ENCODE measurements at places on chromosomes 16 and 17.

DNA sequence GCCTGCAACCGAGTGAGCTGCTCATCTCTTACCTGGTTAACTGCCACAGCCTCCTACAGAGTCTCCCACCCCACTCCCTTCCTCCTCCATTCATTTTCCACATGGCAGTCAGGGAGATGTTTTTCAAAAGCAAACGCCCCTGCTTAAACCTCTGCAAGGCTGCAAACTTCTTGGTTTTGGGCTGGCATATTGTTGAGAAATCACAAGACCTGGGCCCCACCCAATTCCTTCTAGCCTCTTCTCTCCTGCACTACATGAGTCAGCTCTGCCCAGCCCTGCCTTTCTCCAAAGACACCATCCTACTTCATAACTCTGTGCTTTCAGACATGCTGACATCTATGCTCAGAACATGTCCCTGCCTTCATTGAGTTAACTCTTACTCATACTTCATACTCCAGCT, 136.1 kb downstream of the SPACA3 start:
- no peak for DNase-seq

- DNase-seq, result no peak
Observed at GRCh38 chr16:17939122-17939536, 397.4 kb downstream of the NPIPA8 start.

DNA sequence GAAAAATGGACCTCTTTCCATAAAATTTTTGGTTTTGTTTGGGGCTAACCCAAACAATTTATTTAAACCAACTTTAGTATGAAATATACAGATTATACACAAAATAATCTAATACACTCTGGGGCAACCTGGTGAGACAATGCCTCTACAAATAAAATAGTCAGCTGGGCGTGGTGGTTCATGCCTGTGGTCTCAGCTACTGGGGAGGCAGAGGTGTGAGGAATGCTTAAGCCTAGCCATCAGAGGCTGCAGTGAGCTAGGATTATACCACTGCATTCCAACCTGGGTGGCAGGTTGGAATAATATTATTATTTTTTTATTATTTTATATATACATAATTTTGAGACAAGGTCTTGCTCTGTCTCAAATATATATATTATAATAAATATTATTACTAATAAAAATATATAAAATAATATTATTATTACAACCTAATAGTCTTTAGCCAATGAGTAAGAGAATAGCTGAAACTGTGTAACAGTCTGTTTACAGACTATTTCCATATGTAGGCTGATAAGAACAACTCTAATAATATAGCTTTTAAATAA, 50.5 kb downstream of the GLG1 start:
- no peak for DNase-seq

DNA sequence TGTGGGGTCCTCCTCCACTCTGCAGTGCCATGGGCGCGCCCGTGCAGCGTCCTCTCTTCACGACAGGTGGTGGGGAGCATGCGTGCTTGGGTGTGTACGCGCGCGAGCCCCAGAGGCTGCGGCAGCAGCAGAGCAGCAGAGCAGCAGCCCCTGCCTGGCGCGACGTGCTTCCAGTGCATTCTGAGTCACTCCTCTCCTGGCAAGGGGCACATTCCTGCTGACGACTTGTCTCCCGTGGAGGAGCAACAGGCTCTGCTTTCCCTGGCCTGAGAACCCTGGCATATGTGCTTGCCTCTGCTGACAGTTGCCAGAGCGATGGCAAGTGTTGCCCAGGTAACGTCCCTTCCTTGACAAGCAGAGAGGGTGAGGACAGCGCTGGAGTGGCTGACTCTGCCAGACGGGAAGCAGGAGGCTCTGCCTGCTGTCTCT, 133.8 kb upstream of the PLCG2 start:
- no peak for DNase-seq

DNA sequence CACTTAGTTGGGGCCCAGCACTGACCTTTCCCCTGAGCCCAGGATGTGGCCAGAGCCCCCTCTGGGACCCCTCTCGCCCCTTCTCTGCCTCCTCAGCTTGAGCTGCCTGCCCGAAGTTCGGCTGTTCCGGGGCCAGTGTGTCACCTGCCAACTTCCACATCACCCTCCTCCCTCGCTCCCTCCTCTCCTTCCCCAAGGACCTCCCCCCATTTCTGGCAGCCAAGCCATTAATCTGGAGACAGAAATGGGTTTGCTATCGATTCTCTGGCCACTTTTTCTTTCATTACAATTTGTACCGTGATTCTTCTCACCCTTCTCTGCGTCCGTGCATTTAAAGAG, 8.8 kb upstream of the ADAM11 start:
- DNase-seq, result no peak

- DNase-seq, result no peak
Observed at GRCh38 chr17:63931981-63932561, at the start of gene CD79B. Gene CD79B, minus strand, starts transcription at chr17:63932331. Its CDS starts 70 bp downstream, at chr17:63932261.

DNA sequence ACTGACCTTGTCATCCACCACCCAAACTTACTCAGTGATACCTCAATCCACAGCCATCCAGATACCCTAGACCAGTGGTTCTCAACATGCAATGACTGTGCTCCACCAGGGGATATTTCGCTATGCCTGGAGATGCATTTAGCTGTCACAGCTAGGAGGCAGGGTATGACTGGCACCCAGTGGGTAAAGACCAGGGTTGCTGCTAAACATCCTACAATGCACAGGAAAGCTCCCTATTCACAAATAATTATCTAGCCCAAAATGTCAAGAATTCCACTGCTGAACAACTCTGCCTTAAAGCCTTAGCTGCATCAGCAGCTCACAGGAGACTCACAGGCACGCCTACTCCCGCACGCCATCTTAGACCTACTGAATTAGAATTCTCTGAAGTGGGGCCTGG, 212.6 kb downstream of the GRIN2A start:
- no peak for DNase-seq

- DNase-seq, result peak; percentile 97
Observed at GRCh38 chr17:64357191-64357981, 33.3 kb downstream of the PECAM1 start.

GRCh38 chr16:3949287-3949686, 68.8 kb upstream of the CREBBP start:
- DNase-seq, result no peak

DNA sequence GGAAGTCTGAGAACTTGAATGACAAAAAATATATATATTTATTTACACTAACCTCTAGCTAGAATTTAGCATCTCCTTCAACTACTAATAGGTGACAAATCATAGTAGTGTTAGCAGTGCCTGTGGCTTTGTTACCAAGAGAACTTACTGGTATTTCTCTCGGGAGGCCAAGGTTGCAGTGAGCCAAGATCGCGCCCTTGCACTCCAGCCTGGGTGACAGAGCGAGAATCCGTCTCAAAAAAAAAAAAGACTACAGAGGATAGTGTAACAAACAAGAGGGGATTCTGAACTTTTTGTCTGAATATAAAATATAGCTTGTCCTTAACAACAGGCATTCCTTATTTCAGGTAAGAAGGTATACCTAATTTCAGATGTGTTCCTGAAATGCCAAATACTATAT, 1.3 kb upstream of the SUZ12 start:
- no peak for DNase-seq

DNA sequence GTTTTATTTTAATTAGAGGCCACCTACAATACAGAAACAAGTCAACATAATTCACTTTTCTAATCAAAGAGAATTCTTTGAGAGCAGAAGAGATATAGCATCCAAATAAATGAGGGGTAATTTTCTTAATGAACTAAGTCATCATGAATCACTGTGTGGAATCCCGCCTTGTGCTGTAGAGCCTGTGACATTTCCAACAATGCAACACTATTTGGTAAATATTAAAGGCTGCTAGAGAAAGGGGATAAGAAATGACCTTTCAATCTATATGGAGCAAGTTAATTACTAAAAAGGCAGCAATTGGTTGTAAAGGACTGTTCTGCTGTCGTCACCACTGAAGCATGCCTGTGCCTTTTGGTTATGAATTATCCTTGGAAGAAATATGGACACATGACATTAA, 345.7 kb upstream of the MAF start:
- no peak for DNase-seq

GRCh38 chr17:82238472-82239201, 9.8 kb downstream of the SLC16A3 start:
- no peak for DNase-seq

DNA sequence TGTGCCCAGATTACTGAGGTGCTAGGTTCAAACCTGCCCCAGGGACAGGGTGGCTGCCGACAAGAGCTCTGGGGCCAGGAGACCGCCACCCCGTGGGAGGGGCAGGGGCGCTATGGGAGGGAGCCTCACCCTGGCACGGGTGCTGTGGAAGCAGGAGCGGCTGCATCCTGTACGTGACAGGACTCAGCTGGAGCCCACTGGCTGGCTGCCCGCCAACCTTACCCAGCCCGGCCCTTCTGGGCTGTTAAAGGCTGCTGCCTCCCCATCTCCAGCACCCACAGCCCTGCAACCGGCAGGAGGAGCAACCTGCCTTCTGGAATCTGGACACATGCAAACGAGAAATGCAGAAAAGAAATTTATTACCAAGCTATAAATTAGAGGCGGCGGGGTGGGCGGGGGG, 11.2 kb downstream of the PAM16 start:
- no peak for DNase-seq

DNA sequence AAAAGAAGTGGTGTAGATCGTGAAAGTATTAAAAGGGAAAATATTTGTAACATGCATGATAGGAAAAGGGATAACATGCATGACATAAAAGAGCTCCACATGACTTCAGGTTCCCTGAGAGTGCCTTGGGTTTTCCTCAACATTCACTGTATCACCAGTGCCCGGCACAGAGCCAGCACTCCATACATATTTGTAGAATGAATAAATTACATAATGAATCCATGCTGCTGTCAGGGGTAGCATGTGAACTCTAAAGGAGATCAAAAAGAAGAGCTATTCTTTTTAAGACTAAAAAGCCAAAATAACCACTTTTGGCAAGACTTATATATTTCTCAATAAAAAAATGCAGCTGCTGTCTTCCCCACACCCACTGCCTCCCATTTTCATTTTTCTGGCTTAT, 2.7 kb upstream of the ZNF594 start:
- no peak for DNase-seq

DNA sequence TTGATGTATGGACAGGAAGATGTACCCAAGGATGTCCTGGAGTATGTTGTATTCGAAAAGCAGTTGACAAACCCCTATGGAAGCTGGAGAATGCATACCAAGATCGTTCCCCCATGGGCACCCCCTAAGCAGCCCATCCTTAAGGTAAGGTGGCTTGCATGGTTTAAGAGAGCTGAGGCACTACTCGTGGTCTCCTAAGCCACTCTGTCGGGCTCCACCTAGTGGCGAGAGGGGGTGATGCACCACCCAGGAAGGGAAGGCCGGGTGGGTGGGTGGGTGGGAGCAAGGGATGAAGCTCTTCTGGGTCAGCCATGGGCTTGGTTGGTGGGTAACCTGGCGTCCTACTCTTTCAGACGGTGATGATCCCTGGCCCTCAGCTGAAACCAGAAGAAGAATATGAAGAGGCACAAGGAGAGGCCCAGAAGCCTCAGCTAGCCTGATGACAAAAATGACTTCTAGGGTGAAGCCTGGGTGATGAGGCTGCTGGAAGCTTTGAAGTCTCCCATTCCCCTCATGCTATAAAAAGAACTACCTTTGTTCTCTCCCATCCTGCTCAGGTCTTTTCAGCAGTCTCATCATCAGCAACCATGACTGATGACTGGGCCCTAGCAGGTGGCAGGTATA, 21.5 kb downstream of the GPR179 start:
- no peak for DNase-seq

DNA sequence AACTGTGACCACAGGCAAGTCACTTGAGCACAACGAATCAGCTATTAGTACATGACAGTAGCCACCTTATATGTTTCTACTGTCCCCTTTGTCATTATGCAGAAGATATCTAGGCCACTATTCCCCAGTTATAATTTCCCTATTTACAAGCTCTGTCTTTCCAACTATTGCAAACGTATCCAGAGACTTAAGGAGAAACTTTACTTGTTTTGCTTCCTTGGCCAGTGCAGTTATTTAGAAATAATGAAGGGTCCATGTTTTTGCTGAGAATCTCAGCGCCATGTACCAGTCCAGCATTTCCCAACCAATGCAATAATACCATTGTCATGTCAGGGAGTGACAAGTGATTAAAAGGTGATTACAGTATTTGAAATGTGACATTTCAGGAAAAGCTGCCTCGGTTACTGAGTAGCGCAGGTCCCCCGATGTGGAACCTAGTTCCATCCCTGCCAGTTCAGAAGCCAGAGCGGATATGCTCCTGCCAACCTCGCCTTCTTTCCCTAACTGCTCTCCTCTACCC, 743 bp downstream of the ZNF624 start:
- peak; percentile 9 for DNase-seq

DNA sequence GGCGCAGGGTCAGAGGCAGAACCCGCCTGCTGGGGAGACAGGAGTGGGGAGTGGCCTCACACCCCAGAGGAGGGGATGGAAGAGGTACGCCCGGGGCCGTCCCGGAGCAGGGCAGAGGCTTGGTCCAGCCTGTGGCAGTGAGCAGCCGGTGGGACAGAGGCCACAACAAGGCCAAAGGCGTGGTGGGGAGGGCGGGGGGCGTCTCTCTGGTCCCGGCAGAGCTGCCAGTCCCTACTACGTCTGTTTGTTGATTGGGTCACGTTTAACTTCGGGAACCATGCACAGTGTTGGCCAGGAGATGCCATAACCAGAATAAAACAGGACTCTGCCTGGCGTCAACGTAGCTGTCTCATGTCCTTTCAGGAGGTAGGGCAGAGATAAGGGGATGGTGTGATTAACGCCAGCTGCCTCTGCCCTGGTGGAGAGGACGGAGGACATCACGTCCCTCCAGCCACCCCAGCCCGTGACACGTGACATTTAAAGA, 192.8 kb downstream of the BANP start:
- no peak for DNase-seq

- no peak for DNase-seq
Observed at GRCh38 chr17:80191192-80191591, 21.4 kb downstream of the CARD14 start.

DNA sequence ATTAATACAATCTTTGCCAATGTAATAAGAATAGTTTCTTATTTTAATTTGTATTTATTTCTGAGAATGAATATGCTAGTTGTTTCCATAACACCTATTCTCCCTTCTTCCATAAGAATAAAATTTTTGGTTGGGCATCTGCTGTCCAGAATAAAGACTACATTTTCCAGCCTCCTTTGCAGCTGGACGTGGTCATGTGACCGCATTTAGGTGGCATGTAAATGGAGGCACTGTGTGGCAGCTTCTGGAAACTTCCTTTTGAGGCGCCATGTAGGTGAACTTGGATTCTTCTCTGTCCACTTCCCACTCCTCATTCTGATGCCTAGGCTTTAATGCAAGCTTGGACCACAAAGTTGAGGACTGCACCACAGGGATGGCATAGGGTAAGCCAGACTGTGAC, 215.4 kb upstream of the AXIN2 start:
- no peak for DNase-seq

GRCh38 chr17:51147650-51148049, 5.7 kb upstream of the NME1 start:
- no peak for DNase-seq

- no peak for DNase-seq
Observed at GRCh38 chr17:58381124-58382035, 29.4 kb upstream of the SUPT4H1 start.

GRCh38 chr17:82231312-82231561, 2.4 kb downstream of the SLC16A3 start:
- DNase-seq, result no peak

GRCh38 chr16:72848759-72849664, 198.9 kb downstream of the ZFHX3 start:
- DNase-seq, result no peak

All from HS-5 (cell line).